ENCODE measurements at places on chromosomes 12 and 14. TPM values are rescaled to one million over a fixed set of nuclear protein-coding genes. Genes with fewer than 3 reads are reported as not detected.

DLK1 gene
- total RNA-seq = not detected

DNA sequence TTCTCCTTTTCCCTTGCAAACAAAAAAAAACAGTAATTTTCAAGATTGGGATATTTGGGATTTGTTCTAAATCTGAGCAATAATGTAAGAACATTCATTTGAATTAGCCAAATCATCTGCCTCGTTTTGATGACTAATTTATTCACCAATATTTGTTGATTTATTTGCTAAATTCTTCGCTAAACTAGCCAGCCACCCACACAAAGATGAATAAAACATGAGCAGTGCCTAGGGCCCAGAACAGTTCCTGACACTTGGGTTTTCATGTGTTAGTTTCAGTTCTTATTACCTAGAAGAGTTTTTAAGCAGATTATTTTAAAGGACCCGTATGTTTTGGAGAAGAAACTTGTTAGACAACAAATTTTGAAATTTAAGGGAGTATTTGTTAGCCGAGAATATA, 1.4 kb downstream of the ETNK1 start:
- H3K36me3 ChIP-seq = peaks cover 13% of the 10 kb centered on the region
- peak; percentile 28 for DNase-seq
- peaks cover 5% of the 10 kb centered on the region for H3K27me3 ChIP-seq
- H3K4me1 ChIP-seq = peaks cover 42% of the 10 kb centered on the region

- no peak overlapping the region for H3K4me3 ChIP-seq
- no peak for DNase-seq
- H3K4me1 ChIP-seq = no peaks in the 10 kb centered on the region
- peaks cover 5% of the 10 kb centered on the region for H3K36me3 ChIP-seq
- no peaks in the 10 kb centered on the region for H3K27me3 ChIP-seq
Observed at GRCh38 chr14:24258548-24259265, 4.3 kb downstream of the TGM1 start.

GARIN6 gene
- not detected for total RNA-seq

SERPINA9 gene
- not detected for total RNA-seq

OSGEP gene
- total RNA-seq = 59.8 TPM

DNA sequence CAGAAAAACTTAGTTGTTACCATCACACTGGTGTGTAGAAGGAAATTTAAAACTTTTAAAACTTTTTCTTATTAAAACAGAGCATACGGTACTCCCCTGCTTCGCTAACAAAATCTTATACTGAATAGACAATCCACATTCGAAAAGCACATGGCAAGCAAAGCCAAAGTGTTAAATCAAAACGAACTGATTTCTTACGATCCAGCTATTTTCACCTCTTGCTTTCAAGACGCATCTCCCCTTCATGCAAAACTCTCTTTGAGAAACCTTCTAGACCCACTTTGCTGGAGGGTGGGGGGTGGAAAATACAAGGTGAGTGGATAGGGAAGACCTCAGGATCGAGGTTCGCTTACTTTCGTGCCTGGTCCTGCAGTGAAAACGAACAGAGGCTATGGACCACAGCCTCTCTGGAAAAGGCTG, 328 bp downstream of the INTS13 start:
- DNase-seq = no peak

LRRC43 gene
- not detected for total RNA-seq

GRCh38 chr12:115451780-115452736, 768.1 kb upstream of the TBX3 start:
- no peak for DNase-seq
- no peaks in the 10 kb centered on the region for H3K36me3 ChIP-seq
- no peak overlapping the region for H3K4me3 ChIP-seq
- peaks cover 7% of the 10 kb centered on the region for H3K4me1 ChIP-seq
- peaks cover 23% of the 10 kb centered on the region for H3K27me3 ChIP-seq

GRCh38 chr12:96441816-96442215, 41.6 kb upstream of the CDK17 start:
- H3K4me1 ChIP-seq = peaks cover 53% of the 10 kb centered on the region
- DNase-seq = no peak
- no peak overlapping the region for H3K4me3 ChIP-seq
- no peak overlapping the region for H3K27ac ChIP-seq
- H3K36me3 ChIP-seq = peaks cover 8% of the 10 kb centered on the region

- DNase-seq = no peak
- H3K27me3 ChIP-seq = peaks cover 3% of the 10 kb centered on the region
Observed at GRCh38 chr14:89794096-89794495, 160.4 kb downstream of the EFCAB11 start.

BEST3 gene
- not detected for total RNA-seq

DNA sequence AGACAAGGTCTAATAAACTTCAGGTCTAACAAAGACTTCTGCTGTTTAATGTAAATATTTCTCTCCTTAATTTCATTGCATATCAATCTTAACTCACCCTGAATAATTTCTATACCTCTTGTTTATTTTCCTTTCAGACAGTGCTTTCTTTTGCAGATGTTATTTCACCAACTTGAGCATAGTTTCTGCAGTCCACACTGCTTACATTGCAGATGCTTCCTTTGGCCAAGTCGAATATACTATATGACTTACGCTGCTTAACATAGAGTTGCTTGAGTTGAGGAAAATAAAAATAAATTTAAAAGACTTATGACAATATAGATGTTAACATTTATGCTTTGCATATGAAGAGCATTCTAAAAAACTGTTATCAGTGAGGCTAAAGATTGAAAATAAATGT, 217.7 kb downstream of the PTPRO start:
- H3K4me1 ChIP-seq = peaks cover 20% of the 10 kb centered on the region
- no peak for DNase-seq
- no peak overlapping the region for H3K4me3 ChIP-seq
- H3K27me3 ChIP-seq = no peaks in the 10 kb centered on the region
- H3K36me3 ChIP-seq = peaks cover 16% of the 10 kb centered on the region

AQP2 gene
- not detected for total RNA-seq

DNA sequence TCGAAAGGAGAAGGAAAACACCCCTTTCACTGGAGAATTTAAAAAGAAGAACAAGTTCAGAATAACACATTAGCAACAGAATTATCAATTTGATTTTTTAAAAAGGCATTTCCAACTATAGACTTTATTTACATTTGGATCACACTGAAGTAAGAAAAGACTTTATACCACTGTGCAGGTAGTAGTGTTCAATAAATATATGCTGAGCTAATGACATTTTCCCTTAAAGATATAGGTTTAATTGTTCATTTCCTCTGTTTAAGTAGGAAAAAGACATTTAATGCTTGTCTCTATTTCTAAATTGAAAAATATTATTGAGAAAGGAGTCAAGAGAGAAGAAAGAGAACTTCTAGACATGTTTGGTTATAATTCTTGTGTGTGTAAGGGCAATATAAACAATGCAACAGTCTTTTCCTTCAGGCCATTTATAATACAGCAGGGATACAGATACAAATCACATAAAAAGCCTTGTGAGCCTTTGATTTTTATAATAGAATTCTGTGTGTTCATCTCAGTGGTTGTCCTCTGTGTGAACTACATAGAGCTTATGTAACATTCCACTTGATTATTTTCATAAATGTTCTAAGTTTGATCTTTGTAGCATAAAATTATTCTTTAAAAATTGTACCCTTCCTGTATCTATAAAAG, 48.7 kb upstream of the PZP start:
- H3K27me3 ChIP-seq = peaks cover 23% of the 10 kb centered on the region
- no peak for DNase-seq
- H3K4me3 ChIP-seq = no peak overlapping the region
- peaks cover 2% of the 10 kb centered on the region for H3K4me1 ChIP-seq

CACNA2D4 gene
- 12.9 TPM for total RNA-seq

All from activated CD4-positive, alpha-beta T cell treated with anti-CD3 and anti-CD28 coated beads, Interleukin-2, amount 10 ng/mL, durations not matched to agents 7 days and 5 days (primary cell).